Left ventricle myocardium superior (tissue), 1 donor: ENCODE measurements at places on chromosomes 13 and 19.

DNA sequence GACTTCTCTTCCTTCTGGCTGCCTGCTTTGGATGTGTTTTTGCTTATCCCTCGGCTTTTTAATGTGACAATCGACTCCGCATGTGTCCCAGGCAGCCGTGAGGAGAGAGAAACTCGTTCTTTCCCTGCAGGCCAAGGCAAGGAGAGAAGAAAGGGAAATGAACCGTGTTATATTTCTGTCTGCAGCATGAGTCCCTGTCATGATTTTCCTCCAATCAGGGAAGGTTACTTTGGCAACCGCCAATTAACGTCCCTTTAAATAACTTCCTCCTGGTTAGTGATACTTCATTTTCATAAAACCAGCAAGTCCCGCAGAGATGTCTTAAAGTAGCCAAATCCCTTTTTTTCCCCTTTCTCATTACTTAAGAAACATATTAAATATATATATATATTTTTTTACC lies 42.6 kb downstream of the RFC3 start:
- DNase-seq = no peak

- DNase-seq = no peak
These were observed 13.0 kb downstream of the RBM26 start for GRCh38 chr13:79392882-79393563.

DNA sequence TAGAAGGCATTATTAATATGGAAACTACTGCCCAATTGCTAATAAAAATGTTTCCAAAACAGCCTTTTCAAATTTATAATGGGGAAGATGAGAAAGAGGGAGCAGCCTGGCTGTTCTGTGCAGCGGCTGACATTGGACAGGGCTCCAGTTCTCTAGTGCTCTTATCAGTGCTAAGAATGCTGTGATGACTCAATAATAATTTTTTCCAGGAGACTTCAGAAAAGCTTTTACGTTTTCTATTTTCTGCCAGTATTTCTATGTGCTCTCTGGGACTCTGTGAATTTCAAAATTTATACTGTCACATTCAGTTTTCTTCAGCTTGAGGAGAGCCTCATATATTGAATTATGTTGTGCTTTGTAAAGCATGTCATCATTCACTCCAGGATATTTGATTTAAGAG lies 209.6 kb downstream of the VWA8 start:
- DNase-seq = peak; percentile 47

- no peak for DNase-seq
These were observed 2.2 kb downstream of the ZIC2 start for GRCh38 chr13:99983499-99984401.

- DNase-seq = no peak
These were observed 611.4 kb downstream of the PCDH9 start for GRCh38 chr13:66618702-66619101.

DNA sequence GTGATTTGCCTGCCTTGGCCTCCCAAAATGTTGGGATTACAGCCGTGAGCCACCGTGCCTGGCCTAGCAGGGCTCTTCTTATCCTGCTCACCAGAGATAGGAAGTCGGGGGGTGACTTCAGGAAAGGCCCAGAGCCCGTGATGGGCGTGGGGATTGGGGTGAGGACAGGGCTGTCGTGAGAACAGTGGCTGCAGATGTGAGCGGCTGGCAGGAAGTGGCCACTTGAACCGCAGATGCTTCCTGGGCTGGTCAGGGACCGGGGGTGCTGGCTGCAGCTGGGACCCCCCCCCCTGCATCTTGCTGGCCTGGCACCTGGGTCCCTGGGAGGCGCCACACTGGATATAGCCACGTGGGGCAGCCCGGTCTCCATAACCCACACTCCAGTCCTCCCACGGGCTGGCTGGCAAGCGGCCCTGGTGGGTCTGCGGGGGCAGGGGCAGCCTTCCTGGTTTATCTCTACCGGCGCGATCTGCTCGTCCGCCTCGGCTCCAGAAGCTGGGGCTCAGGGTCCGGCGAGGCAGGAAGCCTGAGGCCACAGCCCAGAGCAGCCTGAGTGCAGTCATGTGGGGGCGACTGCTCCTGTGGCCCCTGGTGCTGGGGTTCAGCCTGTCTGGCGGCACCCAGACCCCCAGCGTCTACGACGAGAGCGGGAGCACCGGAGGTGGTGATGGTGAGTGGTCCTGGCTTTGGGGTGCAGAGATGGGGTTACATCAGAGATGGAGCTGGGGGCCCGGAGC lies at the start of gene F2RL3:
Gene F2RL3 (plus strand): TSS at position 371 of the 737 bp plus-strand sequence. CDS start 191 bp downstream, at position 562.
- peak; percentile 68 for DNase-seq

DNA sequence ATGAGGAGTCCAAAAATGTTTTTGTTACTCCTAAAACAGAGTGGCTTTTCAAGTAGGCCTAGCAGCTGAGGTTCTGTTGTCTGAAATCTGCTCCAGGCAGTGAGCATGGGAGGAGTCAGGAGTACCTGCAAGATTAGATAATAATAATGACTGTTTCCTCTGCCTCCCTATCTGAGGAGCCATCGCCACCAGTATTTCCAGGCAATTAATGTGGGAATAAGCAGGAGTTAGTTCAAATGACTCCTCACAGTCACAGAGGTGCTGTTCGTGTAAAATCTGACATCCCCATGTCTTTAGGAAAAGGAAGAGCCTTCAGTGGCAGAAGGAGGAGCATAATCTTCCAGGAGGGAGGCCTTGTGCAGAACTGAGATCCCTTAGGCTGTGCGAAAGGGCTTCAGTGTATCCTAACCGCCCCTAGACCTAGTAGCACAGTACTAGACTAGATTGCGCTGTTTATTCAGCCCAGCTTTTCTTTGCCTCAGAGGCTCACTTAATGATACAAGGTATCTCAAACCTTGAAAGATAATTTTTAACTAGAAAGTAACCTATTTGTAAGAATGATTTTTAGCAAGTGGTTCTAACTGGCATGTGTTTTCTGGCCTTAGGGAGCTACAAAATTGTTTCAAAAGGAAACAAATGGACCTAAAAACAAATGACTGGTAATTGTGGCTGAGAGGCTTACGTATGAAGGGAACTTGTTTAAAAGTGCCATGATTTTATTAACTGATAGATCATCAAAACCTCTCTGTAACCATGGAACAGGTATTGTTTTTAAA lies 49.0 kb downstream of the FREM2 start:
- no peak for DNase-seq

GRCh38 chr13:44272692-44273091 lies 100.9 kb upstream of the SERP2 start:
- DNase-seq = no peak

DNA sequence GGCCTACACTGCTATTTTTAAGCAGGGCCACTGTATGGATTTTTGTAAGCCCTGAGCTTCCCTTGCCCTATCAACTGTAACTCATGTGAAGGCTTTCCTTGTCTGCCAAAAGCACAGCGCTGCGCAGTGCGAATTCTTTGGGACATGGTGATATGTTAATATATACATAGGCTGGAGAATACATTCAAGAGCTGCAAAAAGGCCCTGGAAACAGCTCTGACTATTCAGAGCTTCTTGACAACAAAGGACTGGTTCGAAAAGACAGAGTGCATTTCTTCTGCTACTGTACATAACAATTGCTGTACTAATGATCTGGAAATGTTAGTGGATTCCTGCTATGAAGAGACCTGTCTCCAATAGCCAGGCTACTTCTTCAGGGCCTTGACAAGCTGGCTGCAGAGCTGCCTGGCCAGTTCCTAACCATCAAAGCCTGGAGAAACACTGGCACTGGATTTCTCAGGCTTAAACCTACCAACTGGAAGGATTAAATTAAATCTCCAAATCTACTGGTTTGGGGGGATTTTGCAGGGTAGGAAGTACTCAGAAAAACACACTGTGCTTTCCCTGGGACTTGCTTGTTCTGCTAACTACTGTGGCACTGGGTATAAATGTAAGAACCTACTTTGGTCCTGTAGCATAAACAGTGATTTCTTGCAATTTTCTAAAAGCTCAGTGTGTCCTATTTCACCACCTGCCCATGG lies 246.9 kb downstream of the DNAJC15 start:
- DNase-seq = no peak

GRCh38 chr19:39701291-39701690 lies 3.0 kb upstream of the LGALS14 start:
- no peak for DNase-seq

DNA sequence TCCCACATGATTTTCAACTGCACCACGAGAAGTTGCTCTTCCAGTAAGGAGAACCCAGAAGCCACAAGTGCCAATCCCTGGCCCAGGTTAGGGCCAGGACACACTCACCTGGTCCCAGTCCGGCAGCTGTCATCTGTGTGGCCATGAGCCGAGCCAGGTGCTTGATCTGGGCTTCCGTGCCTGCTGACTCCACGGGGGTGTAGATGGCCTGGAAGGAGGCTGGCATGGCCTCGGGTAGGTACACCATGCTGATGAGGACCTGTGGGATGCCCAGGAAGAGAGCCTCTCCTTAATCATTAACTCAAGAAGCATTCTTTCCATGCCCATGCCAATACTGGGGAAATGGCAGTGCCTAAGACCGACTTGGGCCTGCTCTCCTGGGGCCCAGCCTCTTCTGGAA lies 19.9 kb upstream of the RSPH6A start:
- DNase-seq = no peak

- no peak for DNase-seq
These were observed 27.8 kb upstream of the IGFL4 start for GRCh38 chr19:46068345-46069258.

GRCh38 chr19:815079-815774 lies 6.5 kb downstream of the PLPPR3 start:
- DNase-seq = no peak

DNA sequence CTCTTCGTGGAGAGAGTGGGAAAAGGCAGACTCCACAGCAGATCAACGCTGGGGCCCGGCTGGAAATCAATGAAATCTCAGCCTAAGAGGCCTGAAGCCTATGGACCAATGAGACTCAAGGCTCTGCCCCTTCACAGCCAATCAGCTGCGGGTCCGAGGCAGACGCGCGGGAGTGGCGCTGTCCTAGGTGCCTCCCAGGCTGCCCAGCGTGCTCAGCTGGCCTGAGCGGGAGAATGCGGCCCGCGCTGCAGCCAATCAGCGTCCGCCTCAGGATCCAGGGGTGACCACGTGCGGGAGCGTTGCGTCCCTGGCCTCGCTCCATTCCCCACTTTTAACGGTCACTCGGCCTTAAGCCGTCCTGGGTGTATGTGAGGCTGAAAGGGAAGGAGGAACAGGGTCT lies at the start of gene ZBTB32:
Gene ZBTB32 (plus strand): TSS at position 341 of the 400 bp plus-strand sequence. CDS start 10,069 bp downstream, outside the sequence.
- peak; percentile 56 for DNase-seq

- DNase-seq = no peak
These were observed 7.9 kb downstream of the PIP5K1C start for GRCh38 chr19:3692141-3693024.

GRCh38 chr13:93882086-93882651 lies 597.3 kb downstream of the DCT start:
- no peak for DNase-seq

GRCh38 chr13:27053210-27053884 lies 118.3 kb downstream of the USP12 start:
- DNase-seq = no peak

DNA sequence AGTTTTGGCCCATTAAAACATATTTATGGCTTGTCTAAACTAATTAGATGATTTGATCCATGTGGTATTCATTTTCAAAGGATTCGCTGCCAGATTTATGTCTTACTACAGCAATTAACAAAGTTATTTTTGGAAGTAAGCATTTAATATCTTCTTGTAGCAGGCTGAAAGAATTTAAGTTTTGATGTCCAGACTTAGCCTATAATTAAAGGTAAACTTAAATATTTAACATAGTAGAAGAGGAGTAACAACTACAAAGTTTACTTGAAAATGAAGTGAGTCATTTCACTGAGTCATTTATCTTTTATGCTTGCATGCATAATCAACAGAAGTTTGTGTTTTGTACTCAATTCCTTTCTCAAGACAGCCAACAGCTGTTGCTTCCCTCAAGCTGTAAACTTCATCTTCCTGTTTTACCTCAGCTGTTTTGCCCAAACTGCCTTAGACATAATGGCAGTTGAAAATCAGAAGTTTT lies 58.1 kb downstream of the EDNRB start:
- DNase-seq = no peak

DNA sequence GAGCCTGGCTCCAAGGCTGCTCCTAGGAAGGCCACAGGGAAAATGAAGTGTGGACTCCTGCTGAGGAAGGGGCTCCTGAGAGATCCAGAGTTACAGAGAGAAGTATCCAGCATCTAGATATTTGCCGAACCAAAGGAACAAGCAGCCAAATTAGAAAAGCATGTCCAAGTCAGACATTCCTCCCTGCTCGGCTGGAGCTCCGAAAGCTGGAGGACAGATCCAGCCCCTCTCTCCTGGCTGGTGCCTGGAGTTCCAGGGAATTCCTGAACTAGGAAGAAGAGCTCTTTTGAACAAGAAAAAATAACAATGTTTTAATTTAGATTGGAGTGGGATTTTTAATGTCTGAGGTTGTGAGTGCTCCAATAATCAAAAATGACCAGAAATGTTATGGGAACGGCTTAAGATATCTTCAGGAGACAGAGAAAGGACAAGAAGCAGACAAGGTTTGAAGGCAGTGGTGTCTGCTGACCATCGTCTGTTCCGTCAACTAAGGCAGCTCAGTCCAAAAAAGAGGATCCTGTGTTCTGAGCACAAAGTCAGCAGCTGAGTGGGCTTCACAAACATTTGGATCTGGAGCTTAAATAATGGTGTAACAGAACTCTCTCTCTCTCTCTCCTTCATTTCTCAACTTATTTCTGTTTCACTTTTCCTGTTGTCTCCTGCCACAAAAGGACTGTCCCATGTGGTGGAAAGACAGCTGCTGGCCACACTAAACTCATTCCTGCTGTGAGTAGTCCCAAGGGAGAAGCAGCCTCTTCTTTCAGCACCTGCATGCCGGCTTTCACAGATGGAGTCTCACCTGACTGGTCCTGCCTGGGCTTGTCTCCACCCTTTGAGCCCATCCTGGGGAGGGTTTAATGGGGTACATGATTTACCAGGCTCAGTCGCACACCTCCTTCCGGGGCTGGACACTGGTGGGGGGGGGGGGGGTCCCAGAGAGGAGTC lies 31.5 kb upstream of the IRS2 start:
- no peak for DNase-seq

GRCh38 chr19:41330481-41330880 lies 20.5 kb downstream of the CCDC97 start:
- no peak for DNase-seq

- peak; percentile 97 for DNase-seq
These were observed at the start of gene DNASE2 for GRCh38 chr19:12881172-12881808. Gene DNASE2, minus strand, starts transcription at chr19:12881449. Its CDS starts 74 bp downstream, at chr19:12881375.

- no peak for DNase-seq
These were observed 431 bp downstream of the GYS1 start for GRCh38 chr19:48992581-48993174.

GRCh38 chr13:63542770-63543169 lies 2127.1 kb upstream of the PCDH20 start:
- no peak for DNase-seq
